ENCODE measurements at places on chromosomes 13 and 19.

- DNase-seq = no peak
Measured at GRCh38 chr19:5193192-5193591, 147.4 kb downstream of the PTPRS start.

- DNase-seq = no peak
Measured at GRCh38 chr19:45659096-45659729, 8.8 kb upstream of the GIPR start.

DNA sequence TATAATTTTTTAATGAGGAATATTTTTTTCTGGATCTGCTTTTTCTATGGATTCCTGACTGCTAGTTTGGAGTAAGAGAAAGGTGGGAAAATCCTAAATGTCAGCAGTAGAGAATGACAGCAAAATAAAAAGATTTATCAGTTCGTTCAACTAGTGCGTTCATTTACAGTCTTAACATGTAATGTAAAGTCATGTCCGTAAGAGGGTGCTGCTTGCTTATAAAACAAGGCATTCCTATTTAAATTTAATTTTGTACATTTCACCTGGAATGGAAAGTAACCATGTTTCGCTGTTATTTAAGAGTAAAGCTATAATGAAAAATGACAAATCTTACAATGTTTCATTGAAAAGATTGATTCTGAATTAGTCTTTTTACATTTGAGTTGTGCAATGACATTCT, 76.6 kb downstream of the ZMYM2 start:
- no peak for DNase-seq

- no peak for DNase-seq
Measured at GRCh38 chr13:31755803-31756212, 16.5 kb downstream of the RXFP2 start.

GRCh38 chr19:40298026-40298425, 12.9 kb upstream of the AKT2 start:
- no peak for DNase-seq

- DNase-seq = no peak
Measured at GRCh38 chr19:48190288-48190884, 19.9 kb downstream of the ZSWIM9 start.

- DNase-seq = peak; percentile 55
Measured at GRCh38 chr19:3665681-3666544, 34.4 kb downstream of the PIP5K1C start.

DNA sequence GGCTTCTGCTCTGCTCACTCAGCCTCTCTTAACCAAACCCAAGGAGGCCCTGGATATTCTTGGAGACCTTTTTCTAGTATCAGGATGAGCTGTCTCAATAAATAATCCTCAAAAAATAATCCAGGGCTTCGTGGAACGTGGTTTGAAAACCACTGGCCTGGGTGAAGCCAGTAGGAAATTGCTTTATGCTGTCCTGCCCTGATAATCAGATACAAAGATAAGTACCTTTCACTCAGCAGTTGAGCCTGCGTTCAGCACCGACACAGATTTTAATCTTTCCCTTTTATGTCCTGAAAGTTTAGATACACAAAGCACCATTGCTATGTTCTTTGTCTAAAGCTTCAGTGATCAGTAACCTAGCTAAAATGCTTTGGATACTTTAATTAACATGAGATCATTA, 460.0 kb downstream of the RFC3 start:
- DNase-seq = no peak

DNA sequence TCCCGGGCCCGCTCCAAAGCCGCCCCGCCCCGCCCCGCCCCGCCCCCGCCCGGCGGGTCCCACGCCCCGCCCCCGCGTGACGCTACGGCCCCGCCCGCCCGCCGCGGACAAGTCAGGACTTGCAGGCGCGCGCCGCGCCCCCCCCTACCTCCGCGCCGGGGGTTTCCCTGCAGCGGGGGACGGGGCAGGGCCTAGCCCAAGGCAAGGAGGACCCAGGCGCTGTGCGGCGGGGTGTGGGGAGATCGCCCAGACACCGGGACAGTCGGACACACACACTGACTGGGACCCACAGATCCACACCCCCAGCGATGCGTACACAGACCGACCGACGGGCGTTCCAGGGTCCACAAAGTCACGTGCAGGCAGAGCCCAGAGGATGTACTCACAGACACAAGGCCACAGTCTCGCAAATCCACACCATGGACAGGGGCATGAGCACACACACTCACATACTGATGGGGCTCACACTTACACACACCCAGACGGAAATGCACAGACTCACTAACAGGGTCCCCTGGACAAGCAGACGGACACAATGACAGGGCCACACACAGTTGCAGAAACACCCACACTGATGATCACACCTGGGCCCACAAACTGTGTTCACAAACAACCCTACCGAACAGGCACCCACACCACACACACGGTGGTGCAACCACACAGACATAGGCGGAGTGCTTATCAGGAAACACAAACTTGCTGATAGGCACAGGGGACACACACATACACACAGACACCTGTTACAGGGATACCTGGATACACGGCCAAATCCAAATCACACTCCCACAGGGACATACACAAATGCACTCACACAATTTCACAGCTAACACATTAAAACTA, 436 bp upstream of the BBC3 start:
- peak; percentile 91 for DNase-seq

DNA sequence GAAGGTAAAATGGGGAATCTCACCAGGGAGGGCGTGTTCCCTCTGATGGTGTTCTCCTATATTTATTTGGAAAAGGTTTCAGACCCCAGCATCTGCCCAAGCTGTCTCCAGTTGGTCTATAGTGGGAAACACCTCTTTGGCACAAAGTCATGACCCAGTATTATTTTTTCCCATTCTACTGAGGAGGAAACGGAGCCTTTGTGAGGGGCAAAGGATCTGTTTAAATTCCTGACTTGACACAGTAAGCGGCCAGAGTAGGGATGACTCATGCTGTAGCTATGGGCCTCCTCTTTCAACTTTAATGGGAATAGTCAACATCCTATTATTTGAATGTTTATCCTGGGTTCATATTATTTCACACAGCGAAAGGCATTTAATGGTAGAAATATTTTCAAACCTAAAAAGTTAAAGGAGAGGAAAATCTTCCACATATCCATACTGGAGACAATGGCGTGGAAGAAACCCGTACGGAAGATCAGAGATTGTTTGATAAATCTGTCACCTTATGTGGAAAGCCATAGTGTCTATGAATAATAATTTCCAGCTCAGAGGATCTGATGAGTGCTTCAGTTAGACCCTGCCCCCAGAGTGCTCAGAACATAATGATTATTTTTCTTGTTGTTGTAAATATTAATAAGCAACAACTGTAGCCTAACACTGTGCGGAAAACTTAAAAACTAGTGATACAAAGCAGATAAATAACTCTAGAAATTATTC, 126.0 kb downstream of the FOXO1 start:
- peak; percentile 10 for DNase-seq

DNA sequence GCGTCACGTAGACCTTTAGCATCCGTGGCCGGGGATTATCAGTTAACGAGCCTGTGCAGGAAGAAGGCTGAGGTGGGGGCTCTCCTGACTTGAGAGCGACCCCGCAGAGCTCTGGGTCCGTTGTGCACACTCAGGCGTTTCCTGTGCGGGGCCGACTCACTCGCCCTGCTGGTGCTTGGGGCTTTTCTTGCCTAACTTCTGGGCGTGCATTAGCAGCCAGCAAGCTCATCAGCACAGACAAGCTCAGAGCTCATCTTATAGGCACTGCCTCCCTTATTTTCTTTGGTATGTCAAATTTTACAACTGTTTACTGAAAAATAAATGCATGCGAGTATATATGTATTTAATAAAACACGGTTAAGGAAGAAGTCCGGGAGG, 23.7 kb downstream of the ADPRHL1 start:
- DNase-seq = no peak

DNA sequence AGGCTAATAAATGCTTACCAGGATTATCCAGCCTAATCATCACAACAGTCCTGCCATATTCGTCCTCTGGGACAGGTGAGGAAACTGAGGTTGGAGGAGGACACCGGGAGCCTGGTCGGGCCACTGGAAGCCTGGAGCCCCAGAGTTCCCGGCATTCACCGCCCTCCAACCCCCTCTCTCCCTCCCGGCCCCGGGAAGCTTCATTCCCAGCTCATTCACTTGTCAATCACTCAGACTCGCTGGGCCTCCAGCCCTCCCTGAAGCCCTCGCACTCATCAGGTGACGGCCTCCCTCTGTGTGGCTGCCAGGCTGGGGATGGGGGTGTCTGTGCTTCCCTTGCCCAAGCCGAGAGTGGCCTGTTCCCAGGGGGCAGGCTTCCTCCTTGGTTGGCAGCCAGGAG, 22.5 kb upstream of the ZNF99 start:
- DNase-seq = no peak

- DNase-seq = no peak
Measured at GRCh38 chr19:13079542-13079986, 23.1 kb downstream of the LYL1 start.

- DNase-seq = no peak
Measured at GRCh38 chr19:305240-306150, 14.3 kb upstream of the PLPP2 start.

- DNase-seq = no peak
Measured at GRCh38 chr13:44274771-44275205, 98.8 kb upstream of the SERP2 start.

DNA sequence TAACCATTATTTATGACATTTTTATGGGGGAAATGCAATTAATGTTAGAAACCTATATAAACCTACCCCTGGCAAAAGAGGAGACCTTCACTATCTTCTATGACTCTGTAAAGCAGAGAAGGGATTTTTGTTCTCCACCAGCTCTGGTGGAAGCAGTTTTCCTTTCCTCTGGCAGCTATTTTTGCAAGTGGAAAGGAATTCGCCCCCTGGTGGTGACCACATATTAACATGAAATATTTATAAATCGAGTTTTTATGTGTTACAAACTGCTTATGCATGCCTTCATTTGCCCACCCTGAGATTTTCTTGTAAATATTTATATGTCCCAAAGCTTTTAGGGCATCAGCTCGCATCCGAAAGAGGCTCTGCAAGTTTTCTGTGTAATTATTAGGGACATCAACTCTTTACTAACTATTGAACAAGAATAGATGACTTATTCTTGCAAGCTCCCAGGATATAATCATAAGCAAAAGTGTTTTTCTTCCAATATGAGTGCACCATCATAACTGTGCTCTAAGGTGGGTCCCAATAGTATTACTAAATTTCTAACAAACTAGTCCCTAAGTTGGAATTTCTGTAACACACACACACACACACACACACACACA, 62.4 kb downstream of the SERTM1 start:
- peak; percentile 72 for DNase-seq

GRCh38 chr19:15107061-15108010, at the start of gene SYDE1:
SYDE1 (plus strand) TSS chr19:15107401; CDS start chr19:15107434, 33 bp downstream.
- no peak for DNase-seq

GRCh38 chr19:39369200-39369599, 21.7 kb downstream of the PAF1 start:
- DNase-seq = no peak

DNA sequence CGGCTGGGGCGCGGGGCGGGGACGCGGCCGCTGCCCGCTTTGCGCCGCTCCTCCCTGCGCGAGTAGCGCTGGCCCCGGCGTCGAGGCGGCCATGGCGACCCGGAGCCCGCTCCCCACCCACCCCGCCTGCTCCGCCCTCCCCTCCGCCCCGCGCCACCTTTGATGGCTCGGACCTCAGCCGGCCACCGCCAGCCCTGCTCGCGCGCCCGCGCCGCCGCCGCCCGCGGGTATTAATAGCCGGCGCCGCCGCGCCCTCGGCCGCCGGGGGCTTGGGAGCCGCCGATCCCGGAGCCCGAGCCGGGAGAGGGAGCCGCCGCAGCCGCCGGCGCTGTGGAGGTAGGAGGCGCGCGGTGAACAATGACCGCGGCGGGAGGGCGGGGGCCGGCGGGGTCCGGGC, 261 bp downstream of the FARP1 start:
- DNase-seq = no peak

- peak; percentile 14 for DNase-seq
Measured at GRCh38 chr13:20090349-20090748, 70.5 kb downstream of the GJA3 start.

DNA sequence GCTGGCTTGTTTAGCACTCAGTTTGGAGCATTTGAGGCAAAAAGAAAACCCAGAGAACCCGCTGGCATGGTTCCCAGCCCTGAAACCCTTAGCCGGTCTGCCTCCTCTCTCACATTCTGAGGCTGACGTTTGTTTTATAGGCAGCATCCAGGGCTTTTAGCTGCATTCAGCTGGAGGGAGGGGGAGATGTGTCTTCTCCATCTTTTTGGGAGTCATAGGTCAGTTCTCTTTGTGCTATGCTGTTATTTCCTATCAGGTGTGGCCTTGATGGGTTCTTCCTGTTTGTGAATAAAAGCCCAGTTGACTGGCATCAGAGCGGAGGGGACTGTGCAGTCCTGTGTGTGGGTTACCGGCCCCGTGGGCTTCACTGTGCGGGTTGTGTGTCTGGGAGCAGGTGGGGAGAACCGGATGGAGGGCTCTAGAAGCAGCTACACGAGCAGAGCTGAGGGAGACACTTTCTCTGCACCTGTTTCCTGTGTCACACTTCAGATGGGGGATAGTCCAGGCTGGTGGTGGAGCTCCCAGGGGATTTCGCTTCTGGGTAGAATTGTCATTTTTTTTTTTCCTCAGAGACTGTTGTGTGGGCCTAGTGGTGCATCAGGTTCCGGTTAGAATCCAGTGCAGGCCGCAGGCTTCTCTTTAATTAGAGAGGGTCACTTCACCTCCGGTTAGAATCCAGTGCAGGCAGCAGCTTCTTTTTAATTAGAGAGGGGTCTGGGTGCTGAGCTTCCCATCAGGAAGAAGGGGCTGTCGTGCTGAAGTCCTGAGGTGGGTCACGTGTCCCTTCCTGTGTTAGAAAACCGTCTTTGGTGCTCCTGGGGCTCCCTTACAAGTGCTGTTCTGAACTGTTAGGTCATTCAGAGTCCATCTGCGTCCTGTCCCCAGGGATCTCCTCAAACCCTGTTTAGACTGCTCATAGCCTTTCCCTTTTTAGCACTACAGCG, 69.6 kb downstream of the ARHGEF7 start:
- no peak for DNase-seq

GRCh38 chr19:18893587-18894253, 2.2 kb downstream of the CERS1 start:
- DNase-seq = no peak

GRCh38 chr13:40211586-40211968, 454.9 kb downstream of the FOXO1 start:
- DNase-seq = no peak

DNA sequence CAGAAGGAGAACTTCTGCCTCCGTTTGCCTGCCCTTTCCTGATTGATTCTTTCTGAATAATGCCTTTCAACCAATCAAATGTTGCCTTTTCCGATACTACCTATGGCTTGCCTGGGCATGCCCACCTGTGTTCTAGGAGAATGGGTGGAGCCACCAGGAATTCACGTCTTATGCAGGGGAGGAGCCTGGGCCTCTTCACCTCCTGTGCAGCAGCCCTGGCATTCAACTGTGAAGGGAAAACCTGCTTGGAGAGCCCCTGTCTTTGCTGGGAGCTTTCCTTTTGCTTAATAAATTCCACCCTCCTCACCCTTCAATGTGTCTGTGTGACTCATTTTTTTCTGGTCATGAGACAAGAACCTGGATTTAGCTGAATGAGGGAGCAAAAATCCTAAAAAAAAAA, 730.7 kb downstream of the UQCRFS1 start:
- DNase-seq = no peak
